ENCODE measurements at places on chromosomes 4 and X.

DNA sequence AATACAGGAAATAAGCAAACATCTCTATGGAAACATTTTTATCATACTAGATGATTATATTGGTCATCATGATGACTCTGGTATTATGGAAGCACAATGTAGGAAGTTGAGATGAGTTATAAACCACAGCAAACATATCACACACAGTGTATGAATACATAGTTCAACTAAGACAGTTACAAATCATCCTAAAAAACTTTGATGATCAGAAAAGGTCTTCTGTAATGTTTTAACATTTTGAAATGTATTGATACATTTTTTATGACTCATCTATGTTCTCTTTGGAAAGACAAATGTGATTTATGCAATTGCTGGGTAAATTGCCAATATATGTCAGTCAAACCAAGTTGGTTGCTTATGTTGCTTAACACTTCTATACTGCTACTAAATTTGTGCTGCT lies 4.8 kb downstream of the CXCL3 start:
- DNase-seq = peak; percentile 84

DNA sequence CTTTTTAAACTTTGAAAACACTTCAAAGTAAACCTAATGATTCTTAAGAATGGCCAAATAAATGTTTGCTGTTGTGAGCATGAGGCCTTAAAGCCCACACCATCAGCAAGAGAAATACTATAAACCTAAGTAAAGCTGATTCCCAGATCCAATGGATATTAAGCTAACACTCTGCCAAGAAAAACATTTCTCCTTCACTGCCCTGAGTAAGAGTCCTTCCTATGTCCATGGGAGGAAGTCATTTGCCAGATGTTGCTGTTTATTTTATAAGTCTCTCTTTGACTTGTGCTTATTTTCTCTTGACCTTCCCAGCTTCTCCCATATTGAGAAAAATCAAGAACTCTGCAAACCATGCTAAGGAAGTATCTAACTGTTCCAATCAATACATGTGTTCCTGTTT lies 154.3 kb upstream of the EDNRA start:
- peak; percentile 47 for DNase-seq

- DNase-seq = peak; percentile 19
These were observed 17.0 kb downstream of the LAMP2 start for GRCh38 chrX:120452131-120452530.

GRCh38 chr4:30537456-30537855 lies 182.7 kb upstream of the PCDH7 start:
- peak; percentile 44 for DNase-seq

DNA sequence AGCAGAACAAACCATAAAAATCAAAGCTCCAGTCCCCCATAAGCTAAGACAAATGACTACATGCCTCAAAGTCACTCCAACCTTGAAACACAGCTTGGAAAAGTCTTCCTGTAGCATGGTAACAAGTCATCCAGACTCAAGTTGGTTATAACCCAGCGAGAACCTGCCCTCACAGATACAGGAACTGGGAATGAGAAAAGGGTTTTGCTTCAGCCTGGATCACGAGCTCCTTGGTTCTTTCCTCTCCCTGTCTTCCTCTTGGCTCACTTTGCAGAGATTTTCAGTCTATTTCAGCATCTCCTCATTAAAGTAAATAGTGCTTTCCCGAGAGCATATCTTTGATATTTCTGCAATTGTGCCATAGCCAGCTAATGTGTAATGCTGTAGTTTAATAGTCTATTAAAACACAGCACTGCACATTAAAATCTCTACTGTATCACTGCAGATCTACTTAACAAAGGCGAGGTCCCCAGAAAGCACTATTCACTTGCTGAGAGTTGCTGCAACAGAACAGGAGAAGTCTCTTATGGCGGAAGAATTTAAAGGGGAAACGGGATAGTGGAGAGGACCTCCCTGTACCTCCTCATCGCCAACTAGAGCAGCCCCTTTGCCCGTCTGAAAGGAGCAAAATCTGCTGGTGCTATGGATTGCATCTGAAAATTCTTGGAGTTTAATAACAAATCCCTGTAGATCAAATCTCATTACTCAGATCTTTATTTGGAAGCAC lies 249.3 kb upstream of the GATB start:
- DNase-seq = no peak

GRCh38 chr4:185470501-185471195 lies 885 bp downstream of the CCDC110 start:
- no peak for DNase-seq

DNA sequence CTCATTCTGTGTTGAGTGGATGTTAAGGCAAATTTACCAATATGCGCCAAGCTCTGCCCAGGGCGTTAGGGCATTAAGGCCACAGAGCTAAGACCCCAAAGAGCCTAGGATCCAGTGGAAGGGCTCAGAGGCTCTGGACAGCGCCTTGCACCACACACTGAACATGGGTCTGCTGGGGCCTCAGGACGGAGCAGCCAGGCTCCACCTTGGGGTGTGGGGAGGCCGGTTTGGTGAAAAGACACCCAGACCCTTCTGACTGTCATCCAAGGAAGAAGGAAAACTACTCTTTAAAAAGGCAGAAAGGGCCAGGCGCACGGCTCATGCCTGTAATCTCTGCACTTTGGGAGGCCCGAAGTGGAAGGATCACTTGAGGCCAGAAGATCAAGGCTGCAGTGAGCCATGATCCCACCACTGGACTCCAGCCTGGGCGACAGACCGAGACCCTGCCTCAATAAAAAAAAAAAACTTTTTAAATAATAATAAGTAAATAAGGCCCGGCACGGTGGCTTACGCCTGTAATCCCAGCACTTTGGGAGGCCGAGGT lies 1.3 kb upstream of the MRFAP1 start:
- DNase-seq = no peak

GRCh38 chr4:8048856-8049676 lies 109.4 kb upstream of the AFAP1 start:
- no peak for DNase-seq

DNA sequence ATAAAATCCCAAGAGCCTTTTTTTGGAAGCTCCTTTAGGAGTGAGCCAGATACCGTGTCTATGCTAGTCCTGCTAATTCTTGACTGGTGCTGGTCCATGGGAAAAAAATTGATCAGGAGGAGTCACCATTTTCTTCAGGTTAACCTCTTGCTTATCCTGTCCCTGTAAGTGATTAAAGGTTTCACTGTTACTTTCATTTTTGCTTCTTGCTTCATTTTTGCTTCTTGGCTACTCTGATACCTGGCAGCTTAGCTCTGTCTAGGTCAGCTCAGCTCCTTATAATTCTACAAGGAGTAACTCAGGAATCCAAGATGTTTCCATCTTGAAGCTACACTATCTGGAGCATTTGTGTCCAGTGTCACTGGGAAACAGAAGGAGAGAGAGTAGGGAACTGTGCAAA lies 45.7 kb downstream of the AFM start:
- DNase-seq = no peak

DNA sequence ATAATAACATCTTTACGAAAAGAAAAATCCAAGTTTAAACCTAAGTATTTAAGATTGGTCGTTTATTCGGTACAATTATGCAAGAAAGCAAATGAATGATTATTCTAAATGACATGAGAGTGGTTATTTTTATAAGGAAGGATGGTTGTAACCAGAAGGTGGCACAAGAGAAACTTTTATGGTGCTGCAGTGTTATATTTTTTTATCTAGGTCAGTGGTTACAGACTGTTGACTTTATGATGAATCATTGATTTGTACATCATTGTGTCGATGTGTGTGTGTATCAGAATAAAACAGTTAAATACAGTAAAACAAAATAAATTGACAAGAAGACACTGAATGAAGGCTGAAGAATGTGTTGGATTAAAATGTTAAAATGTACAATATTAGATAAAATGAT lies 9.8 kb downstream of the DCAF8L2 start:
- no peak for DNase-seq

- peak; percentile 32 for DNase-seq
These were observed 390.0 kb downstream of the FAT4 start for GRCh38 chr4:125704726-125705125.

DNA sequence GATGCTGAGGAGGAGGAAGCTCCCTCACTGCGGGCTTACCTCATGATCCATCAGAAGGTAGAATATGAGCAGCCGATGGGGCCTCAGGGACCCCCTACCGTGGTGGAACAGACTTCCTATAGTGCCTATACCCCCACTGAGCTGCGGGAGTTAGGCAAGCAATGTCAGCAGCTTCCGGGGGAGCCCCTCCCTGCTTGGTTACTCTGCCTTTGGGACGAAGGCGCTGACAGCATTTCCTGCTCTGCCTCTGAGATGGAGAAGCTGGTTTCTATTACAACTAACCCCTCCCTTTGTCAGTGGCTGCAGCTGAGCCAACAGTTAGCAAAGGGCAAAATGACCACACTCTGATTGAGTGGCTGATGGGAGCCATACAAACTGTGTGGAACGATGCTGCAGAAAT lies 430.7 kb downstream of the IDS start:
- no peak for DNase-seq

DNA sequence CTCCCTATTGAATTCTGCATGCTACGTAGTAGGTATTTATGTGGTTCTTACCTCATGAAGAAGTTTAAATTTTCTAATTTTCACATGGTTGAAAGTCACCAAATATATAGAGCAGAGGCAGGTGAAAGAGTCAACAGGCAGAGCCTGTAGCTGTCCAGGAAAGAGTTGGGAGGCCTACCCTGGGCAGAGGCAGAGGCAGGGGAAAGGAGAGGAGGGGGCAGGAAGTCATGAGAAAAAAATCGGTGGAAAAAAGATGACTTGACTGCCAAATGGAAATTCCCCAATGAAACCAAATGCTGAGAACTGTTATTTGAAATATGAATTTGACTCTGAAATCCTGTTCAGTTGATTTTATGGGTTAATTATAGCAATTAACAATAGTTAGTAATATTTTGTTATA lies 23.1 kb upstream of the GPR34 start:
- no peak for DNase-seq

DNA sequence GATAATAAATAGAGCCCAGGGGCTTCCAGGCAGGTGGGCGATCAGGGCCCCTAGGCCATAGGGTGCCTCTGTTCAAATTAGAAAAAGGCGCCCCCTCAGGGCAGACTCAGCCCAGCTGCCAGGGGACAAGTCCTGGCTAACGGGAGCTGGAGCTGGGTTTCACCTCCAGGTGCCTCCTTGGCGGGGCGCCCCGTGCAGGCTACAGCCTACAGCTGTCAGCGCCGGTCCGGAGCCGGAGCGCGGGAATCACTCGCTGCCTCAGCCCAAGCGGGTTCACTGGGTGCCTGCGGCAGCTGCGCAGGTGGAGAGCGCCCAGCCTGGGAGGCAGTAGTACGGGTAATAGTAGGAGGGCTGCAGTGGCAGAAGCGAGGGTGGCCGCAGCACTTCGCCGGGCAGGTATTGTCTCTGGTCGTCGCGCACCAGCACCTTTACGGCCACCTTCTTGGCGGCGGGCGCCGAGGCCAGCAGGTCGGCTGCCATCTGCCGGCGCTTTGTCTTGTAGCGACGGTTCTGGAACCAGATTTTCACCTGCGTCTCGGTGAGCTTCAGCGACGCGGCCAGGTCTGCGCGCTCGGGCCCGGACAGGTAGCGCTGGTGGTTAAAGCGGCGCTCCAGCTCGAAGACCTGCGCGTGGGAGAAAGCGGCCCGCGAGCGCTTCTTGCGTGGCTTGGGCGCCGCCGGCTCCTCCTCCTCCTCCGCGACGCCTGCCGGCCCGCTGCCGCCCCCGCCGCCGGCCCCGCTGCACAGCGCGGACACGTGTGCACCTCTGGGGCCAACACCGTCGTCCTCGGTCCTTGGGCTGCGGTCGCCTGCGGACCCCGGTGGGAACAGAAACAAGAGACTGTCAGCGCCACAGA lies 2.4 kb downstream of the NKX3-2 start:
- no peak for DNase-seq

DNA sequence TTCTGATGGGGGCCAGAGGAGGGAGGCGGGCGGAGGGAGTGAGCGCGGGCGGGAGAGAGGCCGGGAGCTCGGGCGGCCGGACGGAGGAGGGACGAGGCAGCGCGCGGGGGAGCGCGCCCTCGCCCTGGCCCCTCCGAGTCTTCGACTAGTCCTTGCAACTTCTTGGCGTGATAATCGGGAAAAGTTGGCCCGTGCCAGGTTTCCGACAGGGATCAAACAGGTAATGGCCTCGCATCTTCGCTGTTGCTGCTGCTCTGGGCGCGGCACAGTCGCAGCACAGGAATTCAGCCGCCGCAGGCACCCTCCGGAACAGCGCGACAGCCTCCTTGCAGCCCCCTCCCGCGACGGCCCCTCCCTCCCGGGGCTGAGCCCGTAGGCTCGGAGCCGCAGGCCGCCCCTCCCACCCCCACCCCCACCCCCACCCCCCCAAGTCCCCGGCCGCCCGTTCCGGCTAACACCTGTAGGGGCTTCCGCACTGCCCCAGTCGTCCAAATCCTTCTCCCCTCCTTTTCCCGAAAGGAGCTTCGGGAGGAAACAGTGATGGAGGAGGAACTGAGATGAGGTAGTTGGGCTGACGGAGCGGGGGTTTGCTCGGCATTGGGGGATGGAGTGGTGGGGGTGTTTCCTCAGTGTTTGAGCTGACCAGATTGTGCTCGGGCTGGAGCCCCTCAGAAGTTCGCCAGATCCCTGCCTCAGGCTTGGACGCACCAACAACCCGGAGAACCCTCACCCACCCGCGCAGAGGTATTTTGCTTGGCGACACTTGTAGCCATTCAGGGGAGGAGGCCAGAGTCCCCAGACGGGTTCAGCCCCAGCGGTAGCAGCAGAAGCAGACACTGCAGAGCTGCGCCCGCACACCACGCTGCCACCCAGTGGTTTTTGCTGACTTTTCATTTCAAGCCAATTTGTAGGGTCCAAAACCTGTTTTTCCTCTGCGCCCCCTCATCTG lies at the start of gene FGF13:
Gene FGF13 (minus strand): TSS at position 319 of the 949 bp plus-strand sequence. CDS start 714 bp downstream, outside the sequence.
- DNase-seq = no peak

DNA sequence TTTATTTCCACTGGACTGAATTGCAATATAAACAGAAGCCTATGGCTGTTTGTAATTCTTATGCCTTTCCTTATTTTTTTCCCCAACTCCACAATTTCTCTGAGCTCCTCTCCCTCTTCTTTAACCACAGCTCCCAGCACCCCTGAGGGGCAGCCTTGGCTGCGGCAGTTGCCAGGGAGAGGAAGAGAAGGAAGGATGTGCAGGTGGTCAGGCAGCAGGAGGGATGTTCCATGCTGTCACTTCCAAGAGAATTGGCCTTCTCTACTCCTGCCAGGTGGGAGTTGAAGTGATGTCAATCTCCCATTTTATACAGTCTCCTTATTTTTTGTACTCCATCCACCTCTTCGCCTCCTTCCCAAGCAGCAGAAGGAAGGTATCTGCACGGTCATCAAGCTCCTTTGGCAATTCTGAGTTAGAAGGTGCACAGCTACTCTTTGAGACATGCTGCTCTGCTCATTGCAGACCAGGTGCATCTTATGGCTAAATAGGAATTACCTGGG lies 343.3 kb upstream of the RPS6KA3 start:
- DNase-seq = no peak

DNA sequence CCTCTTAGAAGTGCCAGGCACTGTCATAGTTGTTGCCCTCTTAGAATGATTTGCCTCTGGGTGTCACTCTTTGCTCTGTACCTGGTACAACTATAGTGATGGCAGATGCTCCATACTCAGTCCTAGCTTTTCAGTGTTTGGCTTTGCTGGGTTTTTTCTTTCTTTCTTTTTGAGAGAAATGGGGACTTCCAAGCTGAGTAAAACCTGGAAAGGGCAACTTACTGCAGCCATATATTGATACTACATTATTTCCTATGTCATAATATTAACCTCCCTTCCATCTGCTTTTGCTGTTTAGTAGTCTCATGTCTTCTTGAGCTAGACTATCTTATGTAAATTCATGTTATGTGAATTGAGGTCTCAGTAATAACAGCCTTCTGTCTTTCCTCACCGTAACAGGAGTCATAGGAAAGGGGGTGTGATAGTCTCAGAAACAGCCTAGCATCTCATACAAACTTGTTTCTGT lies 49.0 kb downstream of the NIPAL1 start:
- no peak for DNase-seq
